ENCODE measurements at places on chromosomes 1 and 21. TPM values are rescaled to one million over a fixed set of nuclear protein-coding genes. Genes with fewer than 3 reads are reported as not detected.
A peak's percentile ranks its signal among the peaks of the same experiment; 100 is the strongest.

- peak; percentile 76 for ATAC-seq
Measured at GRCh38 chr1:221439747-221440501, 302.0 kb downstream of the DUSP10 start.

MTMR11 gene
- 5.8 TPM for total RNA-seq

SLC6A9 gene
- 46.7 TPM for total RNA-seq

GRCh38 chr1:111323231-111323630 lies 32.6 kb downstream of the CHIA start:
- no peak for ATAC-seq

GRCh38 chr1:153293851-153294250 lies 18.9 kb downstream of the PGLYRP3 start:
- ATAC-seq, result no peak

DNA sequence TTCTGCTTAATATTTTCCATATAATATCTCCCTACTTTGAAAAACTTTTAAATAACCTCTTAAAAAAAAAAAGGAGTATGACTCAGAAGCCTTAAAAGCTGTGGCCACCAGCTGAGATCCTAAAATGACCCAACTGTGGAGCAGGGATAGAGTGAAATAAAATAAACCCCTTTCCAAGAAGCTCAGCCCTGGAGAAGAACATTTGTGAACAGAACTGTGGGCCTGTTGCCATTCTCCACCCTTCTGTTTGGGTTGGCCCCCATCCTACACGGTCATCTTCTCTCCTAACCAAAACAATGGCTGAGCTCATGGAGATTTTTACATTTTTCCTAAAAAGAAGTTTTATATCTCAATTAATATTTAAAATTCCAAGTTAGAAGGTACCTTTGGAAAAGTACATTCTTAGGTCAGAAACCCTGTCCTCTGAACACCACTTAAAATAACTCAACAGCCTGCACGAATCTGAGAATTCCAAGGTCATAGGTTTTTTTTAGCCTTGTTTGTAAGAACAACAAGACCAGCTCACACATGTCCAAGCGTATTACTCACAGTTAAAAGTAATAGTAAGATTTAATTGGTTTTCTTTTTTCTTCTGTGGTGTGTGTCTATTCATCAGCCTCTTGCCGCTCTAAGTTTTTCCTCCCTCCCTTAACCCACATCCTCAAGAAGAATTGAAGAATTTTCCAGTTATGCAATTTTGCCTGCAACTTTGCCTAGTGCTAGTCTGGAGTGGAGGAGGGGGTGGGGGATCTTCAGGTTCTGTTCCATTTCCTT lies 107.7 kb upstream of the ERRFI1 start:
- peak; percentile 66 for ATAC-seq

GRCh38 chr1:96030312-96030711 lies 691.3 kb upstream of the PTBP2 start:
- no peak for ATAC-seq

OR2T29 gene
- not detected for total RNA-seq

GRCh38 chr1:68223687-68224086 lies 8.6 kb downstream of the WLS start:
- no peak for ATAC-seq

SFT2D2 gene
- 46.9 TPM for total RNA-seq

DNA sequence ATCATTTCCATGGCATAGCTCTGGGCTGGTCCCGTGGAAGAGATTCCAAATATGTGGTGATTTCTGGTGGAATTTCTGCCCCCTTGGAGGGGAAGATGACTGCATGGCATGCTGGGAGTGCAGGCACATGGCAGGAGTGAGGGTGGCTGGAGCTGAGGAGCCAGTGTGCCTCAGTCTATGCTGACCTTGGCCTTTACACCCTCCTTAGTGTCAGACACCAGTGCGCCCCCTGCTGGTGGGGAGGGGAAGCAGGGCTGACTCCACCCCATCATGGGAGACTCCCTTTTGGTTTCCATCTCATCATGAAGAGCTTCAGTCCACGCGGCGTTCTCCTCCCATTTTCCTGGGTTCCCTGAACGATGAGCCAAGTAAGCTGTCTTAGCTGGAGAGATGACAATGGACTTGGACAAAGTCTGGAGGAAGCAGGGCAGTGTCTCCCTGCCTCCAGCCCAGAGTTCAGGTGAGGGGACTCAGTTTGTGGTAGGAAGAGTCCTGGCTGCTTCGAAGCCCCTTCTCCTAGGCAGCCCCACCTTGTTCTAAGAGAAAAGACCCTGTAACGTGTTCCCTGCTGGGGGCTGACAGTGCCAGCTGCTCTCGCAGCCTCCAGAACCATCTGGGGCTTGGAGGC lies 10.3 kb downstream of the ALX3 start:
- peak; percentile 40 for ATAC-seq

- ATAC-seq, result peak; percentile 57
Measured at GRCh38 chr1:115373305-115373704, 35.3 kb upstream of the NGF start.

C4BPA gene
- 0.24 TPM for total RNA-seq

LCE6A gene
- total RNA-seq, result not detected

DNA sequence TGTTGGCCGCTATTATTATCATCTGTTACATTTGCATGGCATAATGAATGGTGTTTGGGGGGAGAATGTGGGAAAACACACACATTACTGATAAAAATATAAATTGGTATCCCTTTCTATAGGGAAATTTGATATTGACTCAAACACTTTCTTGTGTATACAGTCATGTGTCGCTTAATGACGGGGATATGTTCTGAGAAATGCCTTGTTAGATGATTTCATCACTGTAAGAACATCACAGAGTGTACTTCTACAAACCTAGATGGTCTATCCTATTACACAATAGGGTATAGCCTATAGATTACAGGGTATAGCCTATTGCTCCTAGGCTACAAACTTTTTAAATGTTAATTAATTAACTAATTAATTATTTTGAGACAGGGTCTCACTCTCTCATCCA lies 67.2 kb upstream of the B3GALNT2 start:
- ATAC-seq, result no peak

GRCh38 chr1:93322349-93322748 lies 23.4 kb upstream of the DR1 start:
- peak; percentile 80 for ATAC-seq

DNA sequence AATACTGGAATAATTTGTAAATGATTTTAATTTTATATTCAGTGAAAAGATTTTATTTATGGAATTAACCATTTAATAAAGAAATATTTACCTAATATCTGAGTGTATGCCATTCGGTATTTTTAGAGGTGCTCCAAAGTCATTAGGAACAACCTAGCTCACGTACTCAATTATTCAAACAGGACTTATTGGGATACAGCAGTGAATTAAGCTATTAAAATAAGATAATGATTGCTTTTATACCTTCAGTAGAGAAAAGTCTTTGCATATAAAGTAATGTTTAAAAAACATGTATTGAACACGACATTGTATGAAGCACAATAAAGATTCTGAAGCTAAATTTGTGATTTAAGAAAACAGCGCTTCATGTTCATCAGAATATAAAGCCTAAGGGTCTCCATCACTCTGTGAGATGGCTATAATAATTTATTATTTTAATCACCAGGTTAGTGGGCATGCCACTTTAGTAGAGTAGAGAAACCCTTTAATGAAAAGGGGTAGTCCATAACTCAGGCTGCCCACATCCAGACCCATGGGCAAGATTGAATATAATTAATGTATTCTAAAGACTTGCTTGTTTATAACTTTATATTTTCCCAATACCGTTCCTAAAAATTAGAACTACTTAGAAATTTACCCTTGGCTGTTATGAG lies 3.2 kb downstream of the CCN1 start:
- no peak for ATAC-seq

DNA sequence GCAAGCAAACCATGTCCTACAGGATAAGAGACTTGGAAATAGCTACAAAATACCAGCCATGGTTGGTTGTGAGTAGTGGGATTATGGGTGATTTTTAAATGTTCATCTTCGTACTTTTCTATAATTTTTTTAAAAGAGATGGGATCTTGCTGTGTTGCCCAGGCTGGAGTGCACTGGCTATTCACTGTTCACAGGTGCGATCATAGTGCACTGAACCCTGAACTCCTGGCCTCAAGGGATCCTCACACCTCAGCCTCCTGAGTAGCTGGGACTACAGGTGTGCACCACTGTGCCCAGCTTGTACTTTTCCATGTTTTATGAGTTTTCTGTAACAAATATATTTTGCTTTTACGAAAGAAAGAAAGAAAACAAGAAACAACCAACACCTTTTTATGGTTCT lies 224.2 kb downstream of the FOXD2 start:
- ATAC-seq, result no peak

DNA sequence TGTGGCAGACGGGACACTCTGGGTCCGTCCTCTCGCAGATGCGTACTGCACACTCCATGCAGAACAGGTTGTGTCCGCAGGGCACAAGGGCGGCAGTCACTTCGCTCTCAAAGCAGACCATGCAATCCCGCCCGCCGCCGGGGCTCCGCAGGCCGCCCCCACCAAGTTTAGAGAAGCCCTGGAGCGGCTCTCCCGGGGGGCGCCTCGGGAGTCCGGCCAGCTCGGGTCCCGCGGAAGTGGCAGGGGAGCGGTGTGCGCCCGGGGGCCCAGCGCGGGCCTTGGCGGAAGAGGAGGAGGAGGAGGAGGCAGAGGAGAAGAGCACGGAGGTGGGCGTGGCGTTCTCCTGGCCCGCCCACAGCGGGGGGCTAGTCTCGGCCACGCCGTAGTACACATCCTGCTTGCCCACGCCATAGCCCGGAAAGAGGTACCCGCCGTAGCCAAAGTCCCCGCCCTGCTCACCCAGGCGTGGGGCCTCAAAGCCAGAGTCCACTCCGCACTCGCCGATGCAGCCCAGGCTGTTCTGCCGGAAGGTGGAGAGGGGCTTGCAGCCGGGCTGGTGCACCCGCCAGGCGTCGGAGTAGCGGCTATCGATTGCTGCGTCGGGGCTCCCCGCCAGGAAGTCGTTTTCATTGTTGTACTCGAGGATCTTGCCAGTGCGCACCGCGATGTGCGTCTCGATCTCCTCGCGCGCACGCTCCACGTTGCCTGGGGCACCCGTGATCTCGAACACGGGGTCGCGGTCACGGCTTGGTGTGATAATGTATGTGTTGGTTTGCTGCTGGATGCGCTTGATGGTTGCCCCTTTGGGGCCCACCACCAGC lies 5.4 kb downstream of the MEX3A start:
- peak; percentile 36 for ATAC-seq

GRCh38 chr1:111205714-111206050 lies 5.2 kb upstream of the DENND2D start:
- no peak for ATAC-seq

- ATAC-seq, result no peak
Measured at GRCh38 chr1:101816262-101816661, 180.5 kb downstream of the OLFM3 start.
